ENCODE measurements at places on chromosomes 3 and 15.

- no peak for DNase-seq
Observed at GRCh38 chr3:78937475-78937874, 830.3 kb downstream of the ROBO1 start.

GRCh38 chr3:128632301-128632700 lies 18.3 kb downstream of the RPN1 start:
- DNase-seq, result no peak

- DNase-seq, result no peak
Observed at GRCh38 chr3:64088408-64089205, 65.3 kb upstream of the PSMD6 start.

GRCh38 chr15:50390554-50391264 lies 33.5 kb upstream of the USP8 start:
- no peak for DNase-seq

- DNase-seq, result no peak
Observed at GRCh38 chr3:115975796-115976195, 352.5 kb downstream of the GAP43 start.

DNA sequence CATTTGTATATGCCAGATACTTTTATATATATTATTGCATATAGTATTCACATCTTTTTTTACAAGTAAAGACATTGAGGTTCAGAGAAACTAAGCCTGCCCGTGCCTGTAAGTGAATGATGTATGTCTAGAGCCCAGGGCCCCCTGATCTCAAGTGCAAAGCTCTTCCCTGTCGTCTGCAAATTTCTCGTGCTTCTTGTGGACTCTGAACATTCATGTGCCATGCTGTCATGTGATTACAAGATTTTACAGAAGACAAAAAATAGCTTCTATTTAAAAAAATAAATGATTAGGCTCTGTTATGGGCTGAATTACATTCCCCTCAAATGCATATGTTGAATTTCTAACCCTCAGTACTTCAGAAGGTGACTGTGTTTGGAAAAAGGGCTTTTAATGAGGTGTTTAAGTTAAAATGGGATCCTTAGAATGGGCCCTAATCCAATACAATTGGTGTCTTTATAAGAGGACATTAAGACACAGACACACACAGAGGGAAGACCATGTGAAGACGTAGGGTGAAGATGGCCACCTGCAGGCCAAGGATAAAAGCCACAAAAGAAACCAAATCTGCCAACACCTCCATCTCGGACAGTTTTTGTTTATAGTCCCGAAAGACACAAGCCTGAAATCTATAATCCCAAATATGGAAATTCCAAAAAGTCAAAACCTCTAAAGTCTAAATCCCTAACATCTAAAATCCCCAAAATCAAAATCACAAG lies 3.9 kb upstream of the MASP1 start:
- DNase-seq, result no peak

DNA sequence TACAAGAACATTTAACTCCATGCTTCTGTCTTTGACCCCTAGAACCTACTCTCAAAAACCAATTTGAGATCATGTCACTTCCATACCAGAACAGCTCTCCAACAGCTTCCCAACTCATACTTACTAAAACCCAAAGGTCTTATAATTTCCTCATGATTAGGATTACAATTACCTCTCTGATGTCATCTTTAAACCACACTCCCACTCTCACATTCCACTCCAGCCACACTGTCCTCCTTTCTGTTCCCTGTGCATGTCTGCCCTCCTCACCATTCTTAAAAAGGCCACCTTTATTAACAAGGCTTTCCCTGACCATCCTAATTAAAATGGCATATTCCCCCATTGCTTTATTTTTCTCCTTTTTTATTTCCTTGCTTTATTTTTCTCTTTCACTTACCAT lies 18.9 kb downstream of the PHC3 start:
- DNase-seq, result no peak

DNA sequence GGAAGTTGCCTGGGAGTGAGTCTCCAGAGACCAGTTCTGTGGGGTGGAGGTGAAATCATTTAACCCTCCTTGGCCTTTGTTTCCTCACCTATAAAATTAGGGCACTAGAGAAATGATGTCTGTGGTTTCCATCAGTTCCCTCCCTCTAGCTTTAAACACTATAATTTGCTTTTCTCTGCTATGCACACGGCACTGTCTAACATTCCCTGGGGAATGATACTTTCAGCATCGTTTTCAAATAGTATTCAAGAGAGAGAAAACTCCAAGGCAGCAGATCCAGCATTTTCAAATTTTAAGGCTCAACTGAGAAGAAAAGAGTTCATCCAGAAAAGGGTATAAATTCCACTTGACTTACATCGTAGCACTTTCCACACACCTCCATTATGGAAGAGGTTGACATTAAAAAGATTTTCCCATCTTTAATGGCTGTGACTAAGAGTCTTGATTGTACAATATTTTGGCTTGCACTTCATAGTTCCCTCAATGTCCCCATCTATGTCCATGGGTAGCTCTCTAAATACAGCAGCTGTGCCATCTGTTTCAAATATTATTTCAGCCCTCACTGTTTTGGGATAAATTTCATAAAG lies 137.7 kb upstream of the ZPLD1 start:
- DNase-seq, result no peak

DNA sequence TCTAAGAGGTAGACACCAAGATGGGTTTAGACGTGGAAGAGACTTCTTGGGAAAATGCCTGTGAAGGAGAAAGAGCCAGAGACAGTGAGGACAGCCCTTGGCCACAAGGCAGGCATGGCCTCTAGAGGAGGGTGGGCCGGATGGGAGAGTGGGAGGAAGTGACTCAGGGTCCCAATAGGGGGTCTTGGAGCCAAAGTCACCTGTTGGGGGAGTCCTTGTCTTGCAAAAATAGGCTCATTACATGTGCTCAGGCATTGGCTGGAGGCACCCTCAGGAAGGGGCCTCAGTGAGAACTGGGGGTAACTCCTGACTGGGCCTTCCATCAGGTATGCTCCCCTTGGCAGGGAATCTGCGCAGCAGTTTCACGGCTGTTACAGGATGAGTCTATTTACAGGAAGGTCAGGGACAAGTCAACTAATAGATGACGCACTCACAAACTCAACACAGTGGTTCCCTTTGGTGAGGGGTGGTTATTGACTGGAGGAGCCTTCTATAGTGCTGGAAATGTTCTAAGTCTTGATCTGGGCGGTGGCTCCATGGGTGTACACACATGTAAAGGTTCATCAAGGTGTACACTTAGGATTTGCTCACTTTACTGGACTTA lies 259.6 kb downstream of the XXYLT1 start:
- no peak for DNase-seq

- DNase-seq, result no peak
Observed at GRCh38 chr3:22269831-22270230, 518.8 kb upstream of the ZNF385D start.

DNA sequence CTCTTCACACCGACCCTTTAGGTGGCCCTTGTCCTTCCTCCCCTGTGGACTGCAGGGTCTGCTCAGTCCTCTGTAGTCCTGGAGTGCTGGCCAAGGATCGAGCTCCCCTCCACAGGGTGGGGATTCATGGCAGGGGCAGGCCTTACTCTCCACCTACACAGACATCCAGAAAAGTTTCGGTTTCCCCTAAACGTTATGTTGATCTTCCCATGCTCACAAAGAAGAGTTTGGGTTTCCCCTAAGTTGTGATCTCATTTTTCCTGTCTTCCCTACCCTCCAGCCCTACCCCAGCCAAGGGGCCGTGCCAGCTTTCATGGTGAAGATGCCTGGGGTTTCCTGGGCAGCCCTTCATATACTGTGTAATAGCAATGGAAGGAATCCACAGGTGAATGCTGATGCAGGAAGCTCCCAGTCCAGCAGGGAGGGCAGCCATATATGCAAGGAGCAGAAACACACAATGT lies 10.3 kb downstream of the STOML1 start:
- no peak for DNase-seq

DNA sequence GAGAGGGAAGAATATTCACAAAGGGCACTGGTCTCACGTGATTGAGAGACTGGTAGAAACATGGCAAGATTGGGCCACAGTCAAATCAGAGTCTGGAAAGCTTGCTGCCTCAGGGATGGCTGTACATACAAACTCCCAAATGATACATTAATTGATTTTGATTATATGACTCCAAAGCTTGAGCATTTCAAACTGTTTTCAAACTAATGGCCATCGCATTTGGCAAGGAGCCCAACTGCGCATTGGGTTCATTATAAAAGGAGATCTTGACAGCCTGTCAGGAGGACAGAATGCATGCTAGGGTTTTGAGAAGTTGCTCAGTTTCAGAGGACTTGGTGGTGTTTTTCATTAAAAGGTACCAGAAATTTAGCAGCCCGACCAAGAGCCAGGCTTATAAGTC lies 117.7 kb downstream of the PTPRG start:
- no peak for DNase-seq

GRCh38 chr3:1087066-1087560 lies 5.7 kb upstream of the CNTN6 start:
- peak; percentile 93 for DNase-seq

Measured in kidney epithelial cell (primary cell).